ENCODE measurements at places on chromosomes 4 and X.

DNA sequence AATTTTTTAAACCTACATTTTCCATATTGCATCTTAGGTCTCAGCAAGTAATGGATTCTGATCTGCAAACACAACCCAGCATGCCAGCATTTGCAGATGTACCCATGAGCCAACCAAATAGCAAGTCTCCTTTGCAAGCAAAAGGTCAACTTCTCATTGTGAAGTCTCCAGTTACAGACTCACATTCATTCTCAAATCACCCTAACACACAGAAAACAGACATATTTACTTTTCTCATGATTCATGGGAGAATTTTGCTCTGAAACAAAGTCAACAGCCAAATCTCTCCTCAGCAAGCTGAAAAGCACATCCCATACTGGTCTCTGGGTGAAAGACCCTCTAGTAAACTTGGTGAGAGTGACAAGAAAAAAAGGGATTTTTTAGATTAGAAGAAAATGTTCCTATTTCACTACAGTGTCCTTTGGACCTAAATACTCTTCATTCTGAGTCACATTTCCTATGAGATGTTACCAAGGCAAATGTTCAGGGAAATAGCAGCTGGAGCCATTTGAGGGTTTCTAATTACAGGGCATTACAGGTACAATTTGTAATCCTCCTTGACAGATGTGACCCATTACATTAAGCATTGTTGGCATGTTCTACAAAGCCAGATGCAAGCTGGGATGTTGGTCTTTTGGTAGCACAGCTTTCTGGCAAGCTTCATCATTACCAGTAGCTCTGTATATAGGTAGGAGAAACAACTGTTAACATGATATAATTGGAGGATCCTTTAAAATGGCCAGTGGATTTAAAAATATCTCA lies 383.3 kb downstream of the SMARCA1 start:
- DNase-seq = no peak

- no peak for DNase-seq
Observed at GRCh38 chr4:38677441-38677840, 13.4 kb downstream of the KLF3 start.

- no peak for DNase-seq
Observed at GRCh38 chrX:33053001-33053400, 158.3 kb downstream of the DMD start.

- no peak for DNase-seq
Observed at GRCh38 chrX:114344756-114345349, 239.0 kb upstream of the HTR2C start.

GRCh38 chr4:12120968-12121367 lies 692.3 kb upstream of the HS3ST1 start:
- no peak for DNase-seq

DNA sequence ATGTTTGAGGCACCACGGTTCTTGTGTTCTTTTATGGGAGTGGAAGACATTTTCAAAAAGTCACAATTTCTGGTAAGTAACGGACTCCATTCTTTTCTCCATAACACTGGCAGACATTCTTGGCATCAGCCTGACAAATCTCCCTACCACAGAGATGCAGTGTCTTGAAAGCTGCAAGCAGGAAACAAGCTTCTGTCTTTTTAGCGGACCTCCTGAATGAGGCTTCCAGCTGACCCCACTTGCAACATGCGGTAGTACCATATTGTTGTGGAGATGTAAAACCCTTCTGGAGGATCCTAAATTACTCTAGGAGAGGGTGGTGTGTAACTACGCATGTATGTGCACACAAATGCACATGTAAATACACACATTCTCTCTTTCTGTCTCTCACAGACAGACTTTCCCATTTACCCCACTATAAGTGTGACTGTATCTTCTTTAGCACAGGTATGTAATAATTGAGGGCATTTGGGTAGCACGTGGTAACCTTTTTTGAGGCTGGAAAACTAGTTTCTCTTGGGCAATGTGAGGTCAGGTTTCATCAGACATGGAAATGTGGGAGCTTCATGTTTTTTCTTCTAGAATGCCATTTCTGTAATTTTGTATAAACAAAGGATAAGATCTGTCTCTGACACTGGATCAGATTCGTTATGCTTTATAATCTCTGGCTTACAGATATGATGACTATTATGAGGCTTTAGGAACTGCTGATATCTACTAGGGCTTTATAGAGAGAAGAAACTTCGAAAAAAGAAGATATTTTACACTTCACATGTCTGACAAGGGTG lies 130.1 kb downstream of the MGST2 start:
- DNase-seq = no peak

DNA sequence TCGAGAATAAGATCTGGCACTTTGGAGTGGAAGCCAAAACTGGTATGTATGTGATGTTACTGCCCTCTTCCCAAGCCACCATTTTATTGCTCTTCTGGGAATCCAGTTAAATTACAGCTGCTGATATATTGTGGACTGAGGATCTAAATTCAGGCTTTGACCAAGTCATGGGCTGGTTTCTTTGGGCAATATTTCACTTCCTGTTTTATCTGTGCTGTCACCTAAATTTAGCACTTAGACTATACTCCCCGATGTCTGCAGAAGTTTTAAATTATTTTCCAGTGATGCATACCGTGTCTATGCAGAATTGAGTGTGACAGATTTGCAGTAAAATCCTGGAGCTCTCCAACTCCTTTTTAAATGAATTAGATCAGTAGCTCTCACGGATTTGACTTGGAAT lies 100.0 kb downstream of the TEX13A start:
- DNase-seq = no peak

- no peak for DNase-seq
Observed at GRCh38 chr4:6121941-6122340, 78.4 kb downstream of the JAKMIP1 start.

DNA sequence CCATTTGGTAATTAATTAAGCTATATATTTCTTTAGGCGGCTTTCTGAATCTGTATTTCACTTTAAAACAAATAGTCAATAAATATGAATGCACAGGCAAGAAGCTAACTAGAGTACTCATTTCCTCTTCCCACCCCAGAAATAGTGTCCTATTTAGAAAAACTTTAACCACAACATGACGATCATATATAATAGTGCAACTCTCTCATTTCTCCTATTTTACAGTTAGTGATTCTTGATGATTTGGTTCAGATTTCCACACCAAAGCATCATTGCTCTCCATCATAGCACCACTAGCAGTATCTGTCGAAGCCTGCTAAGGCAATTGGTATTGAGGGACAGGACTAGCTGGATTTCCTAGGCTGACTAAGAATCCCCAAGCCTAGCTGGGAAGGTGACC lies 184.0 kb upstream of the GALNTL6 start:
- no peak for DNase-seq

DNA sequence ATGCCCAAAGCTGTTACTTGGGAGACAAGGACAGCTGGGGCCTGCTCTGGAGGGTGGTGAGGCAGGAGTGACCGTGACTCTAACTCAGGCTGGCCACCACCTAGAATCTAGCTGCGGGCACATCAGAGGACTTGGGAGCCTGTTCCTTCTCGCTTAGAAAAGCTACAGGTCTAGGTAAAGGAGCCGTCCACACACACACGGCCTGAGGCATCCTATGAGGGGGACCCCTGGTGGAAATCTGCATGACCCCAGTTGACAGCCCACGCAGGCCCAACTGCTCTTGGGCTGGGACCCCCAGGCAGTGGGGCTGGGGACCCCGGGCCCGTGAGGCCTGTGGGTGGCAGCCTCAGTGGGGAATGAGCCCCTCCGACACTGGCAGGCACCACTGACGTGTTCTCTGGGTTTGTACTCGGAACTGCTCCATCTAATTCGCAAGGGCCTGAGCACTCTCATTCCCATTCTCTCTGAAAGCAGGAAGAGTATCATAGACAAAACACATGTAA lies 75.6 kb downstream of the ACOX3 start:
- no peak for DNase-seq

DNA sequence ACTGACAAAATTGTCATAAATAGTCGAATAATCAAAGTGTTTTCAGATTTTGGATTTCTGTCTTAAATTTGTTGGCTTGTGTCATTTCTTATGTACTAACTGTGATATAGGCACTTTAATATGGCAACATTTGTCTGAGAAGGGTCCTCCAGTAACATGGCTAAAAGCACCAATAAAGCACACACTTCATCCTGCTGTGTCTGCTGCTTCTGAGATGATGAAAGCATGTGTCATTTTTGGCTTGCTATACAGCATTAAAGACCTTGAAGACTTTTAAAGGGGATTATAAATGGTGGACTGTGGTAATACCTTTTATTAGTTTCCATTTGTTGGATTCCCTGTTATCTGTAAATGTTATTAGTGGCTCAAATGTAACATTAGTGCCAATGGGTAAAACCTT lies 551.8 kb upstream of the GRID2 start:
- DNase-seq = no peak

DNA sequence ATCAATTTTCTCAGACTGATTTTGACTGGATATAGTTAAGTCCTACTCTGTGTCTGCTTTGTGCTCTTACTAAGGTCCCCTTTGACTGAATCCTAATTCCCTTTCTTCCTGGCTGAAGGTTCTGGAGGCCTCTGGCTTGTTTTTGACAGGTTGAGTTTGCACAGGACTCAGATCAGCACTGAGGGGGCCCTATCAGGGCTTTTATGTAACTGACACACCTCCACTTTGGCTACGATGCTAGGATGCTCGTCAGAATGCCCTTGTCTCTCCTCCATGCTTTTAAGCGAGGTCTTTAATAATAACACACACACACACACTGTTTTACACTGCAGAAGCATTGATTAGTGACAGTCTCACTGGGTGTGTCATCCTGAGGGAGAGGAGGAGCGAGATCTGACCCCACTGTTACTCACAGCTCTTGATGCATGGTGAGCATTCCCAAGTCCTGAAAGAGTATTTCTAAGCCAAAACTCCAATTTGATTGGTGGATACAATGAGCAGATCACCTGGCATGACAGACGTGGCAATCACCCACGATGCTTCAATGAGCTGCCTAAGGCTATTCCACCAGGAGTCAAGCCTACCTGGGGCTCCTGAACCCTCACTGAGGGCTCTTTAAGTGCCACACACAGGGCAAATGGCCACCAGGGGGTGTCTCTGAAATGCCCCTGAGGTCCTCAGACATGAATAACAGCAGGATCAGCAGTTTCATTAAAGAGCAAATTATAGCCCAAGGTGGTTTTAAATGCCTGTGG lies 130.4 kb upstream of the CPEB2 start:
- no peak for DNase-seq

DNA sequence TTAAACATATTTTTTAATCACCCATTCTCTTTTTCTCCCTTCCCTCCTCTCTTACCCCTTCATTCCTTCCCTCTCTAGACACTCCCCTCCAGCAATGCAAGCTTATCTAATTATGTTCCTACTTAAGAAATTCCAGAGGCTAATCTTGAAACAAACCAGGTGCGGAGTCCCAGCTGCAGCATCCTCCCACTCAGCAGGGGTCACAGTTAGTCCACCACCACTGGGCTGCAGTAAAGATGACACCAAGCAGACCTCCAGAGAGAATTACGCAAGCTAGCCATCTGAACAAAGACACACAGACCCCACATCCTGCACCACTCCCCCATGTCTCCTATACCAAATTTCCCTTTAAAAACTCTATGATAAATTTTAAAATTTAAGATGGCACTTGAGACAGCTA lies 13.9 kb upstream of the SEC24B start:
- DNase-seq = no peak

GRCh38 chr4:184167576-184167975 lies 50.1 kb downstream of the ENPP6 start:
- no peak for DNase-seq

GRCh38 chr4:8402640-8403039 lies 37.9 kb downstream of the ACOX3 start:
- no peak for DNase-seq

DNA sequence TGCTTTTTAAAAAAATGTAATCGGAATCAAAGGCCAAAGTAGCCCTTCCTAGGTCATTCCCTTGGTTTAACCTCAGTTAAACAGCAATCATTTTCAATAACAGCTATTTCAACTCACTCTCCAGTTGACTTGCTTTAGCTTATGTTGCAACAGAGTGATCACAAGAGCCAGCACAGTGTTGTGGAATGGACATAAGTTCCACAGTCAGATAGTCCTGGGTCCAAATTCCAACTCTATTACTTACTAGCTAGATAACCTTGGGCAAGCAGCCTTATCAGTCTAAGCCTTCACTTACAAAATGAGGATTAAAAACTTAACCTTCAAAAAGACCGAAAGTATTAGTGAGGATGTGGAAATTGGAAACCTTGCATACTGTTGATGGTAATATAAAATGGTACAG lies 9.2 kb upstream of the GPC3 start:
- no peak for DNase-seq

DNA sequence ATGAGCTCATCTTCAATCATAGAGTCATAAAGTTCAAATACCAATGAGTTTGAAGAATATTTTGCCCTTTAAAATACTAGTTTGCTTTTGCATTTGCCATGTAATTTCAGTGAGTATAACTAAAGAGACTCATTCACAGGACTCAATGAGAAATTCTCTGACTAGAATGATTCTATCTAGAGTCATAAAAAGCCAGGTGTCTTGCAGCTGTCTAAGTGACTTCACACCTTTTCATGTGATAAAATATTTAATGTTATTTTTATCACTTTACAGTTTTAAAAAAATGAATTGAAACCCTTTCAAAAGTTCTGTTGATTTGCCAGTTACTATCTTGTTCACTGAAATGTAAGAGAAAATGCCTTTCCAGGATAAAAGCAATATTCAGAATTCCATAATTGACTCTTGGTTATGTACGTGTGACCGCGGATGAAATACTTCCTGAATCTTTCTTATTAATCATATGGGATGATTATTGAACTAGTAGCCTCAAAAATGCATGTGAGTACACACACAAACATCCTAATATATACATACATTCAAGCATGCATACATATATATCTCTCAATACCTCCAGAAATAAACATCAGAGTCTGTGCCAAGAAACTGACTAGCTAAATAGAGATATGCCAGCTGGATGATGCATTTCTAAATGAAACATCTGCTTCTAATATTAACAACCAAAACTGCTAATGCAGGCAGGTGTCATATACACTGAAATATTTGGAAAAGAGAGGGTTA lies 87.0 kb downstream of the GABRB1 start:
- no peak for DNase-seq

GRCh38 chr4:87304745-87305432 lies 17.8 kb downstream of the HSD17B13 start:
- no peak for DNase-seq

DNA sequence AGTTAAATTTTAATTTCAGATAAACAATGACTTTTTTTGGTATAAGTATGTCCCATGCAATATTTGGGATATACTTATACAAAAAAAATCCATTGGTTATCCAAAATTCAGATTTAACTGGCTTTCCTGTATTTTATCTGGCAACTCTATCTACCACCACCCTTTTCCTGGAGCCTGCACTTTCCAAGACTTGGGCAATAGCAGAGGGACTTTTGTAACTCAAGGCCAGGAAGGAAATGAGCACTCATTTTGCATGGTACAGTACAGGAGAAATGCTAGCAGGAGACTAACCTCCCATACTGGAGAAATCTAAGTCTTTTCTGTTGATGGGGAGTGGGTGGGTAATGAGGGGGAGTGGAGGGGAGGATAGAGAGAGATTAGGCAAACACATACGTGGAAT lies 37.7 kb upstream of the PLAC1 start:
- no peak for DNase-seq

DNA sequence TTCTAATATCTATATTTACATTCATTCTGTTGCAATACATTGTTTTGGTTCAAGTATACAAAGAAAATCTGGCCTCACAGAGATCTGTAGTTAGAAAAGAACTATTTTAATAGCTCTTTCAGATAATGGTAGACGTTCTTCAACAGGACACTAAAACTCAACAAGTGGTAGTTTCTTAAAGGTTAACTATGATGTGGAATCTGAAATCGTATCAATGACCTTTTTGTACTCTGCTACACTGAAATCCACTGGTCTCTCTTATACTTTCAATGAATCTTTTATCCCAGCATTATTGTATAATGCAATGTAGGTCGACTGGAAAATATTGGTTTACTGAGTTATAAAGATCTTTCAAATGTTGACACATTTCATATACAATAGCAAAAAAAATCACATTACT lies 12.7 kb downstream of the TMEM185A start:
- no peak for DNase-seq

Measured in activated CD8-positive, alpha-beta memory T cell treated with anti-CD3 and anti-CD28 coated beads for 1 hour (primary cell).